SK-MEL-5 (cell line): ENCODE measurements at places on chromosomes 7 and 10. TPM values are rescaled to one million over a fixed set of nuclear protein-coding genes. Genes with fewer than 3 reads are reported as not detected.

PKD2L1 gene
- total RNA-seq: not detected in 2 replicates

FAM25G gene
- total RNA-seq: not detected in 2 replicates

CYP3A7 gene
- total RNA-seq: not detected in 2 replicates

ZNF655 gene
- 105 and 110 TPM in 2 replicates for total RNA-seq

LIPJ gene
- total RNA-seq: not detected in 2 replicates

CD36 gene
- 35.2 and 45.5 TPM in 2 replicates for total RNA-seq

NAT16 gene
- total RNA-seq: 1.5 and 3.9 TPM in 2 replicates

ZNF804B gene
- not detected in 2 replicates for total RNA-seq

MPP7 gene
- total RNA-seq: 0.34 and 0.72 TPM in 2 replicates

CACNB2 gene
- total RNA-seq: not detected in 2 replicates

HOXA5 gene
- 6.5 and 10.3 TPM in 2 replicates for total RNA-seq
